ENCODE measurements at places on chromosomes 1 and 21.
A peak's percentile ranks its signal among the peaks of the same experiment; 100 is the strongest.

DNA sequence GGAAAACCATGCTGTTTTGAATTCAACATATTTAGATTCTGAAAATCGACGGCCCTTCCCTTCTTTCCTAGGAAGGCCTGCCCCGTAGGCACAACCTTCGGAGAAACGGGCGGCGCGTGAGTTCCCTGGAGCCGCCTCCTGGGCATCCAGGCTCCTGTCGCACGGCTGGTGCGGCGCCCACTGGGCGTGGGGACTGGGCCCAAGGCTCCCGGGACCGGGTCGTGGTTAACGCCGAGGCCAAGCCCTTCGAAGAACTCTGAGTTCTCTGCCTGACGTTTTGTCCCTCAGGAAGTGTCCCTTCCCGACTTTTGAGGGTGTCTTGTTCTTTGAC is 19.2 kb upstream of the TBX15 start:
- DNase-seq = no peak

GRCh38 chr1:65258106-65258505 is 51.2 kb upstream of the DNAJC6 start:
- no peak for DNase-seq

DNA sequence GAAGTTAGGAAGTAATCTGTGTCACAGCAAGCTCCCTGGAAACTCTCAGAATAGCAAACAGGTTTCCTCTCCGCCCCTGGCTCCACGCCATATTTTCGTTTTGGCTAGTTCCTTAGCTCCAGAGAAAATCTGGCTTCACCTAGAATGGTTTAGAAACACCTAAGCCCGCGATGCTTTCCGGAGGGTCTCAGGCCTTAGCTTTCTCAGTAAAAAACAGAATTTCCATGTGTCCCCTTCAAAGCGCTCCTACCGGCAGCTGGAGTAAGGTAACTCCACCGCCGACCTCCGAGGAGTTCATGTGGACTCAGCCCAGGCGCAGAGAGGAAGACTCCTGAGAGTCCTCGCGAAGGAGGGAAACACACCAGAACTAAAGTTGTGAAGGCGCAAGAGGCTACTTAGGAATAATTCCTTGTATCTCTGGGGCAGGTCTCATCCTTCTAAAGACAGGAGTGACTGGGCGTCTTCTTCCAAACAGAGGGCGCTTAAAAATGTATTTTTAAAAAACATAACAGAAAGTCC is 406 bp downstream of the KIAA0040 start:
- peak; percentile 46 for DNase-seq

GRCh38 chr21:38968887-38969543 is 163.3 kb downstream of the ETS2 start:
- no peak for DNase-seq

- peak; percentile 64 for DNase-seq
Measured at GRCh38 chr1:18090636-18091035, 17.0 kb upstream of the IGSF21 start.

- no peak for DNase-seq
Measured at GRCh38 chr1:26784023-26784871, 3.5 kb upstream of the PIGV start.

- DNase-seq = no peak
Measured at GRCh38 chr1:21149430-21149854, 27.3 kb downstream of the EIF4G3 start.

DNA sequence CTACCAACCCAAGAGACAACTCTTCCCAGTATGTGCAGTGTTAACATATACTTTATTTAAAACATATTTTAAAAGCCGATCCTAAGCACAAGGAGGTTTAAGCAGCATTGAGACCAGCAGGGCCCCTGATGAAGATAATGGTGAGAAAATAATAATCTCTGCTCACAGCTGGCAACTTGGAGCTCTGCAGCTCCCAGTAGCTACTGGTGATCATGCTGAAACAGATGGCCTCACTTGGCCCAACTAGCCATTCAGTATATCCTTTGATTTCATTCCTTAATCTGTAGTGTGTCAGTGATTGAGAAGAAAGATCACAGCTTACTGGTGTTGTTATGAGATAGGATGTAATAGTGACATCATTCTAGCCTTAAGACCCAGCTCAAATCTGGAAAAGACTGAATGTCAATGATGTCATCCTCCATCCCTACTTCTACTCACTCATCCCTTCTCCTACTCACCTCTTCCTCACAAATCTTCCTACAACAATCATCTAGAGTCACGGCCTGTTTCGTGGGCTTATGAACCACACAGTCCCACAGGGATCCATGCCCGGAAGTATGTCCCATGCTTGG is 817.9 kb downstream of the PLA2G4A start:
- no peak for DNase-seq

GRCh38 chr1:43861337-43861736 is 72.3 kb upstream of the ARTN start:
- DNase-seq = no peak

GRCh38 chr21:28790335-28790734 is 202.3 kb downstream of the LTN1 start:
- no peak for DNase-seq

GRCh38 chr1:32877211-32878110 is 6.7 kb upstream of the FNDC5 start:
- DNase-seq = no peak

DNA sequence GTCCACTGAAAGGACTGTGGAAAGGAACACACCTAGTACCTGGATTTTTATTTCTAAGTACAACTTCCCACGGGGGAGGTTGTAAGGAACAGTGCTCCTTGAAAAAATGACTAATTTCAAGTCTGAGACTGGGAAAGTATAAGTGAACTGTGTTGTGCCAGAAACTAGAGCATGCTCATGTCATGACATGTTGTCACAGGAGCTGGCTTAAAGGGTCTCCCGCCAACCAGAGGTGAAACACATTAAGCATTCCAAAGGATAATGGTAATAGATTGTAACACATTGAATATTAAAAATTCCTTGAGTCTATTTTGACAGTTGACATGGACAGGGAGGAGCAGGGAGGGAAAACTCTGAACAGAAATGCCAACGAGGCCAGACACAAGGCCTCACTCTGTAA is 6.3 kb downstream of the ATP2B4 start:
- no peak for DNase-seq

GRCh38 chr1:64097859-64098258 is 105.6 kb upstream of the UBE2U start:
- DNase-seq = no peak

- no peak for DNase-seq
Measured at GRCh38 chr1:237566581-237566980, 324.1 kb downstream of the ZP4 start.

DNA sequence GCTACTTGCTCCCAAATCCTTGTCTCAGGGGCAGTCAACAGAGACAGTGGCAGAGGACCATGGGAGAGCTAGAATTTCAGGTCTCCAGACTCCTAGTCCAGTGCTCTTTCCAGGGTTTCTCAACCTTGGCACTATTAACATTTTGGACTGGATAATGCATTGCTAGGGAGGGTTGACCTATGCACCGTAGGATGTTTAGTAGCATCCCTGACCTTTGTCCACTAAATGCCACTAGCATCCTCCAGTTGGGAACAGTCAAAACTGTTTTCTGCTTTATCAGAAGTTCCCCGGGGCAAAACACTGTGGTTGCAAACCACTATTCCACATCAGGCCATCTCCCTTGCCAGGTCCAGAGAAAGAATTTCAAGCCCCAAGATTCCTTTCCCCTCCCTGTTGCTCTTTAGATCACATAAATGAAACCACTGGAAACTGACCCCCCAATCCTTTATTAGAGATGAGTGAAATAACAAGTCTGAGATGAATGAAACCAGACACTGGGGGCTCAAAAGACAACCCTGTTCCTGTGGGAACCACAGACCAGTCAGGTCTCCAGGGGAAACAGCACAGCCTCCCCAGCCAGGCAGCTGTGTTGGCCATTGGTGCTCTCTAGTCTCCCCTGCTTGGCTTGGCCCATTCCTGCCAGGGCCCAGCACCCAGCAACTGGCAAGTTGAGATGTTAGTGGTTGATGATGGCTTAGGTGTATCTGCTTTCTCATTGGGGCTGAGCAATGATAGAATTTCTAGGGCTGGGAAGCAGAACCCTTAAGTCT is 3.8 kb upstream of the TCEA3 start:
- DNase-seq = no peak

DNA sequence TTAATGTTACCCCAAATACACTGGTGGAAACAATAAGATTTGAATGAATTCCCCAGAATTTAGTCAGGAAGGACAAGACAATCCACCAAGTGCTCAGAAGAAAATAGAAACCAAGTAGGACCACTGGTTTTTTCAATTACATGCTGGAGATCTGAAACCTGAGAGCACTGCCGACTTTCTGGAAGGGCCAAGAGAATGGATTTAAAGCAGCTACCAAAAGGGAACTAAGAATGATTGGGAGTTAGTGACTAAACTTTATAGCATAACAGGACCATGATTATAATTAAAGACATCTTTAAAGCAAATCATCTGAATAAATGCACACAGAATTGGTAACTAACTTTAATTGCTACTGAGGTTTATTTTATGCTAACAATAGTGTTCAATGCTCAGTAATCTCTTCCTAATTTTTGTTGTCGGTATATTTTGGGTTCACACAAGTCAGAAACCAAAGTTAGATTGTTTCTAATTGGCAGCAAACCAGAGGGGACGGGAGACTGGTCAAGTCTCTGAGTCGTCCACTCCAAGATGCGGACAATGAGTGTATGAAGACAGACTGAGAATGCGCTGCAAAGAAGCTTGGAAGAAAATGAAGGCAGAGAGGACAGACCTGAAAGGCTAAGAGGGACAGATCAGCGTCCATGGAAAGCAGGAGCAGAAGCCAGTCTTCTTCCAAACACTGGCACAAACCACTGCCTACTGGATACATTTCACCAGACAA is 2.3 kb upstream of the RGS13 start:
- no peak for DNase-seq

- no peak for DNase-seq
Measured at GRCh38 chr1:26029864-26030481, 8.4 kb downstream of the EXTL1 start.

DNA sequence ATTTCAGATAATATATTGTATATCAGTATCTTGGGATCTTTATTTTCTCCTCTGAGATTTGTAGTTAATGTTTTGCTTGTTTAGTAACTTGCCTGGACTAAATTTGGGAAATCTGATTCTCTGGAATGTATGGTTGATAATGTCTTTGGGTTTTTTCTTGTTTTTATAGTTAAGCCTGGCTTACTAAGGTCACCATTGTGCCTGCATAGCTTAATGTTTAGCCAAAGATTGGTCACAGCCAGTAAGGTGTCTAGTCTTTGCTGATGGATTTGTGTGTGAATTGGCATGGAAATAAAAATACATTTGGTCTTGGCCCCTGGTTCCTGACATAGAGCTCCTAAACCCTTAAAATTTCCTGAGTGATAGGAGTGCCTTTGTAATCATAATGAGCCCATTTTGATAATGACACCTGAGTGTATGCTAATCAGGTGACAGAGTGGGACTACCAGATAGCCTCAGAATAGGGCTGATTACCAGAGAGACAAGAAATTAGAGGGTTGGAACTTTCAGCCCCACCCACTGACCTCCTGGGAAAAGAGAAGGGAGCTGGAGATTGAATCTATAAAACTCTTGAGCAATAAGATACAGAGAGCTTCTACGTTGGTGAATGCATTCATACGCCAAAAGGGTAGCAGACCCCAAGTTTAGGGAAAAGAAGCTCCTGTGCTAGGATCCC is 47.9 kb upstream of the NUF2 start:
- no peak for DNase-seq

DNA sequence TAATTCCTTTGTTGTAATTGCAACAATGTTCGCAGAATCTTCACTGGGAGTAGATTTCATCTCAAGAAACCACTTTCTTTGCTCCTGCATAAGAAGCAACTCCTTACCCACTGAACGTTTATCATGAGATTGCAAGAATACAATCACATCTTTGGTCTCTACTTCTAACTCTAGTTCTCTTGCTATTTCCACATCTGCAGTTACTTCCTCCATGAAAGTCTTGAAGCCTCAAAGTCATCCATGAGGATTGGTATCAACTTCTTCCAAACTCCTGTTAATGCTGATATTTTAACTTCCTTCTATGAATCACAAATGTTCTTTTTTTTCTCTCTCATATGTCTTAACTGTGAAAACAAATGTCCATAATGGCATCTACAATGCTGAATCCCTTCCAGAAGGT is 118.6 kb upstream of the RAB4A start:
- no peak for DNase-seq

DNA sequence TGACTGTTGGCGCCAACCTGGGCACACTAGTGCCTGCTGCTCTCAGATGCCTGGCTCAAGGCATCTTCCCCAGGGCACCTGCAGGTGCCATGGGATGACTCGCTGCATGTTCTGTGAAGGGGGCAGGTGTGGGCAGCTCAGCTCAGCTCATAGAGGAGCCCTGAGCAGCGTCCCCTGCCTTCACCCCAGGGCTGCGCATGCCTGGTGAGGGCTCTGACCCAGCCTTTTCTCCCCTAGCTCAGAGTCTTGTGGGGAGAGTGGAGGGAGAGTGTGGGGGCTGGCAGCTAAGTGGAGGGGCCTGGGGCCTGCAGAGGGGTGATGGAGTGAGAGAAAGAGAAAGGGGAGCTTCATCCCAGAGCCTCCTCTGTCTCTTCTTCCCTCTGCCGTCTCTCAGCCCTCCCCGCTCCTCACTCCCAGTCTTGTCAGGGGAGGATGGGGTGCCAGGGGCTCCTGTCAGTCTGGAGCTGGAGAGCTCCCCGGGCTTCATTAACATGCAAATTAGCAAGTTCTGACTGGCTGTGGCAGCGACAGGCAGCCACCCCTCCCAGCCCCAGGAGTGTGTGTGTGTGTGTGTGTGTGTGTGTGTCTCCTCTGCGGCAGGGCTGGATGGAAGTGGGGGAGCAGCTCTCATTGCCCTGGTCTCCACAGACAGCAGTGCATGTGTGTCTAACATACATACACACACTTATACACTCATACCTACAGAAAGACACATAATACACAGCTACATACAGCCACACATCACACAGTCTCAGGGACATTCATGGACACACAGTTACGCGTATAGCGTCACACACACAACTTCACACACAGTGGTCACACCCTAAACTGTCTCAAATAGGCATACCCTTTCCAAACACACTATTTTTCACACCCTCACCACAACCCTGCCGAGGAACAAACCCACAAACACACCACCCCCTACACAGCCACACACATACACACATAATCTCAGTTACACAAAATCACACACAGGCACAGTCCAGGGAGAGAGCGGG is 34.0 kb downstream of the FOXO6 start:
- DNase-seq = peak; percentile 43

GRCh38 chr1:111976332-111976731 is 13.1 kb downstream of the KCND3 start:
- DNase-seq = no peak

DNA sequence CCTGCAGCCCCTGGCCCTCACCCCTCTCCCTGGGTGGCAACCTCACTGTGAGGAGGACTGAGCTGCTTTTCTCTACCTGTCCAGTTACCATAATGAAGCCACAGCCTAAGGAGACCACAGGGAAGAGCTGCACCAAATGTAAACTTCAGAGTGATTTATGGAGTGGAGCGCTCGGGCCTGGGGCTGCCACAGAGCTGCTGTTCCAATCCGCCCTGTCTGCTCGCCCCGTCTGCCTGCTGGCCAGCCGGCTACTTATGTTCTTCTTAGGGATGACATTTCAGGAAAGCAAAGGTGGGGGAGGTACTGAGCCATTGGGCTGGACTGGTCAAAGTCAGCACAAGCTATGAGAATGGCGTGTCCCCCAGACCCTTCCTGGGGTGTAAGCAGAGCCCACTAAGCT is 17.9 kb downstream of the SYT6 start:
- DNase-seq = no peak
